Sciatic nerve (tissue), 2 donors: ENCODE measurements at places on chromosomes 16 and 17. TPM values are rescaled to one million over a fixed set of nuclear protein-coding genes. Genes with fewer than 3 reads are reported as not detected.

GRCh38 chr16:52076801-52077201 is 470.1 kb downstream of the TOX3 start:
- no peak for DNase-seq

Gene FOXC2
- total RNA-seq, result 20.0 TPM

GRCh38 chr17:82350182-82351030 is 8.6 kb upstream of the TEX19 start:
- DNase-seq, result no peak

Gene CIITA
- 51.9 TPM for total RNA-seq

GRCh38 chr16:7037495-7037894 is 295.1 kb upstream of the RBFOX1 start:
- no peak for DNase-seq

DNA sequence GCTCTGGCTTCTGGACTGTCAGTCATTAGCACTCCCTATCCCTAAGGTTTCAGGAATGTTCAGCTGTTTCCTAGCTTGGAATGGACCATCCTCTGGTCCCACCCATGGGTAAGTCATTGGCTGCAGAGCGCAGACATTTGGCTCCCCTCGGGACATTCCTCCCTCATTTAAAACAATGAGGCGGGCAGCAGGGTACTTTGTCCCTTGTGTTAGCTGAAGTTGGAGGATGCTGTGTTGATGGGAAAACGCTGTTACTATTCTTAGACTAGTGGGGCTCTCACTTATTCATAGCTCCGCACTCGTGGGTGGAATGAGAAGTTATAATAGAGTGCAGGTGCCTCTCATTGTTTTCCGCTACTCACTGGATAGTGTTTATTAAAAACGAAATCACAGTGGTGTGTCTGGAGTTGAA is 673.8 kb downstream of the WWOX start:
- DNase-seq, result no peak

DNA sequence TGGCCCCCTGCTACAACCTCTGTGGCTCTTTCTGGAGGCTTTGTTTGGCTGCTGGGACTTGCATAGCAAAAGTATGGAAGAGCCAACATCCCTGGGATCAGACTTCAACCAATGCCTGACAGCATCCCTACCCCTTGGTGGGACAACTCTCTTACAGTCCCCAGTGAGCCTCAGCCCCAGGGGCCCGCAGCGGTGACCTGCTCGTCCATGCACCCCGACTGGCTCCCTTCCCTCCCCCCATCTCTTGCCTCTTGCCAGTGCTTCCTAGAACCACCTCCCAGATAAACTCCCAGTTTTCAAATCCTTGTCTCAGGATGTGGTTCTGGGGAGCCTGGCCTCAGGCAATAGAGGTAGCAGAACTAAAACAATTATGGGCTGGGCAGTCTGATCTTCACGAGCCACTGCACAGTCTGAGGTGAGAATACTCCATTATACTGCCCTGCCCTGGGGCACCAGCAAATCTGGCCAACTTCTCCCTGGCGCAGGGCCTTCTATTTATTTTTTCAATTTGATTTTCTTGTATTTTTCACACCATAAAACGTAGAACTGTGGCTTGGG is 86.6 kb upstream of the BRD7 start:
- DNase-seq, result no peak

Gene GRIN2A
- total RNA-seq, result 0.89 TPM

DNA sequence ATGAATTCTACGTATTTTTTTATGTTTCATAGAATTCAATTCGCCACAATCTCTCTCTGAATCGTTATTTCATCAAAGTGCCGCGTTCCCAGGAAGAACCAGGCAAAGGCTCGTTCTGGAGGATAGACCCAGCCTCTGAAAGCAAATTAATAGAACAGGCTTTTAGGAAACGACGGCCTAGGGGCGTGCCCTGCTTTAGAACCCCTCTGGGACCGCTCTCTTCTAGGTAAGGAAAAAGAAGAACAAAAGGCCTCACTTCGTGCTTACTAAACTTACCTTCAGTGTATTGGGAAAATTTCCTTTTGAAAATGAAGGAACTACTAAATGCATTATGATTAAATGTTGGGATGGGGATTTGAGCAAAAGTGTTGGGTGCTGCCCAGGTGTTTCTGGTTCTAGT is 63.2 kb downstream of the FOXK2 start:
- no peak for DNase-seq

Gene MEOX1
- 19.5 TPM for total RNA-seq

- peak; percentile 14 for DNase-seq
Measured at GRCh38 chr16:74758801-74759200, 15.8 kb downstream of the FA2H start.

Gene PRR11
- total RNA-seq, result 2.6 TPM

DNA sequence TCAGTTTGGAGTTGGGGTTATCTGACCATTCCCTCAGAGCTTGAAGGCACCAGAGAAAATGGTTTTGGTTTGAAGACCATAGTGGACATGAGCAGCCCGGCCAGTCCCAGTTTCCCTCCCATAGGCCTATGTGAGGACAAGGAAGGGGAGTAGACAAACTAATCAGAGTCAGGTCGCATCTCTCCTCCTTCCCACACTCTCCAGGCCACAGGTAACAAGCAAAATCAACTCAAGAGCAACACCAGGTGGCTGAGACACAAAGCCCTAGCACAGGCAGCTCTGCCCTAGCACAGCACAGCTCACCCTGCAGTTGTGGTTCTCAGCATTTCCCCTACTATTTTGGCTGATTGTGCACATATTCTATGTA is 7.2 kb downstream of the SUPT4H1 start:
- no peak for DNase-seq

Gene NPTX1
- 0.53 TPM for total RNA-seq

DNA sequence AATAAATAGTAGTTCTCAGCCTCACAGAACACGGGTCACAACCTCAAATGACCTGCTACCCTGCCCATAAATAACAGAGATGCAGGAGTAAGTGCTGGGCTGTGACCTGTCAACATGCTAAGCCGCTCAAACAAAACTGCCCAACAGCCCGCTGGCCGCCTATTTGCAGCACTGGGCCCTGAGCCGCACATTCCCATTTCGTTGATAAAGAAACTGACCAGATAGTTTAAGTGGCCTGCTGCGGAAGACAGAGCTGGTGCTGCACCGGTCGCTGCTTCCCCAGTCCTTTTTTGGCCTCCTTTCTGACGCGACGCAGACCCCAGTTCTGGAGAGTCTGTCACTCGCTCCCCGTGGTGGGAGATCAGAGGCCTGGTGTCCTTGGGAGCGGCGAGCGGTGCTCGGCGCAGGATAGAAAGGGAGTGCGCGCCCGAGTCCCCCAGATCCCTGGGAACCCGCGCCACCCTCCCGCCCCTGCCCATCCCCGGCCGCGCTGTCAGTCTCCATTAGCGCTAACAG is 349 bp upstream of the SLC6A2 start:
- no peak for DNase-seq

Gene KRT27
- 1.2 TPM for total RNA-seq

DNA sequence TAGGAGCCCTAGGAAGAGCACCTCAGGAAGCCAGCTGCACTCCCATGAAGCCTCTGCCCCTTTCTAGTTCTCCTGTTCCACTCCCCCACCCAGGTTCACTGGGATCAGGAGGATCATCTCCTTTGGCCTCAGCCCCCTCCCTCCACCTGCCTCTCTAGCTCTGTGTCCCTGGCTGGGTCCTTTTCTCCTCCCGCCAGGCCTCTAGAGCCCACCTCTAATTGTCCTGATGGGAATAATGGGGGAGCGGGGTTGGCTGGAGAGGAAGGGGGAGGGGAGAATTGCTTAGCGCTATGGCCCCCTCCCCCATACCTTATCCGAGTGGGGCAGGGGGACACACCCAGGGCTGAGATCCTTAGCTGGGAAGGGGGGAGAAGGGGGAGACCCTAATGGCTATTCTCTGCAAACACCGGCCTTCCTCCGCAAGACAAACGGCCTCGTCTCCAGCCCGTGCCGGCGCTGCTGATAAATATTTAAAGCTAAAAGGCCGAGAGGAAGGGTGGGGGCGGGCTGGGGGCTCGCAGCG is 997 bp downstream of the HOXB7 start:
- no peak for DNase-seq

Gene ATP2C2
- total RNA-seq, result 0.58 TPM

DNA sequence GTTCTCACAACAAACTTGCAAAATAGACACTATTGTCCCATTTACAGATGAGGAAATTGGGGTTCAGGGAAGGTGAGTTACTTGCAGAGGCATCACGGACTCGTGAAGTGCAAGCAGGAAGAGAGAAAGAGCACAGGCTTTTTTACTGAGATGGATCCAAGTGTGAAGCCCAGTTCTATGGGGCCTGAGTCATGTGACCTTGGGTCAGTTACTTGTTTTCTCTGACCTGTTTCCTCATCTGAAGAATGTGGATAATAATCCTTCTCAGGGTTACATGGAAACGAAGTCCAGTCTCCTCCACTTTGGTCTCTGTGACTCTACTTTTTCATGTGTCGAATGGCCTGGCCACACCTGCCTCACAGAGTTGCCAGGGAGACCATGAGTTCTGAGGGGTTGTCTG is 134.4 kb downstream of the SPACA3 start:
- no peak for DNase-seq

- DNase-seq, result no peak
Measured at GRCh38 chr16:46916980-46917379, 32.8 kb downstream of the GPT2 start.

- no peak for DNase-seq
Measured at GRCh38 chr17:2034157-2034556, 4.2 kb downstream of the DPH1 start.

DNA sequence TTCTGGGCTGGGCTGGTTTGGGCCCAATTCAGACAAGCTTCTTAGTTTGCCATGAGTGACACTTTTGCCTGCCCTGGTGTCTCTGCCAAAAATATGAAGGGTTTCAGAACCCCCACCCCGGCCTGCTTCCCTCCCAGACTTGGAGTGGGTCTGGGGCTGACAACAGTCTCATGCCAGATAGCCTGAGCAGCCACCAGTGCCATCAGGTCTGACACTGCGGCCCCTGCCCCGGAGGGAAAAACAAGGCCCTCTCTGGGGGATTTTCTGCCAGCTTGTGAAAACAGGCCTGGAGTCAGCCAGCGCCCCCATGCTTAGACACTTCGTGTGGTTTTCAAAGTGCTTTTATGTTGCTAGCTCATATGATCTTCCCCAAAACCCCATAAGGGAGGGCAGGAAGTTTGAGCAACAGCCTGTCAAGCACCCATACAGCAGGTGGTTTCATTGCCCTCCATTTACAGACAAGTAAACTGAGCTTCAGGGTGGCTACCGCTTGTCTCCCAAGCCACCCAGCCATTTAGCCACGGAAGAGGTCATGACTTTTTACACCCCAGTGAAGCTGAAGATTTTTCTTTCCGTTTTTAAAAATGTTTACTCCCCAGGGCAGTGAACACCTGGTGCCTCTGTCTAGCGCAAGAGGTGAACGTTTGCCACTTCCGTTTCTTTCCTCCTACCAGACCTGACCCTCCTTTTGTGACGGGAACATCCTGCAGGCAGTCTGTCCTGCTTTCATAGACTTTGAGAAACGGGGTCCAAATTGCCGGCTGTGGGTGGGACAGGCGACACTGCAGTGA is 300.6 kb downstream of the SEC14L1 start:
- peak; percentile 63 for DNase-seq

Gene DNAH9
- 0.98 TPM for total RNA-seq

DNA sequence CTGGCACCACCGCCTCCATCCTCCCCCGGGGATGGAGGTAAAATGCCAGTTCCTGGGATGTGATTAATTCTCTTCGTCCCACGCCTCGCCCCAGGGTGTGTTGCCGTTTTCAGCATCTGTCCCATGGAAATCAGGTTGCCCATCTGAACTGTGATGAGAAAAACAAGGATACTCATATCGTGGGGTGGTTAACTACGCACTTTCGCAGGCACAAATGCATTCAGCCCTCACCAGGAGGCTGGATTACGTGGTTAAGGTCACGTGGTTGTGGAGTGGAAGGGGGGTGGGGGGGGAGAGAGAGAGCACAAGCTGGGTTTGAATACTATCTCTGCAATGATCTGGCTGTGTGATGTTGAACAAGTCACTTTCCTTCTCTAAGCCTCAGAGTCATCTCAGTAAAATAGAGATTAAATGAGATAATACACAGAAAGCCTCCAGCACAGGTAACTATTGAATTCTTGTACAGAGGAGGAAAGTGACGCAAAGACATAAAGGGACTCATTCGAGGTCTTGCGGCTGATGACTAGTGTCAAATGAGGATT is 74.7 kb downstream of the BMERB1 start:
- DNase-seq, result no peak

- DNase-seq, result no peak
Measured at GRCh38 chr16:17603626-17604025, 132.9 kb upstream of the XYLT1 start.

DNA sequence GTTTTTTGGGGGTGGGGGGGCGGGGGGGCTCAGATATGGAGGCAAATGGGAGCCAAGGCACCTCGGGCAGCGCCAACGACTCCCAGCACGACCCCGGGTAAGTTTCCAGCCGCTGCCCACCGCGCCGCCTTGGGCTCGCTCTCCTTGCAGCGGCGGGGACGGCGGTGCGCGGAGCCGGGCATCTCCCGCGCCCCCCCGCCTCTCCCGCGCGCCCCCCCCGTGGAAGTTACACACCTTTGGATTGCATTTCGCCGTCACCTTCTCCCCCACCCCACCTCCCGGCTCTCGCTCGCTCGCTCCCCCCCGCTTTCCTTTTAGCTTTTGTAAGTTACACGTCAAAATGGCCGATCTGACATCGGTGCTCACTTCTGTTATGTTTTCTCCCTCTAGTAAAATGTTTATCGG is 387 bp downstream of the MSI2 start:
- no peak for DNase-seq

Gene ITGAD
- total RNA-seq, result 0.89 TPM

DNA sequence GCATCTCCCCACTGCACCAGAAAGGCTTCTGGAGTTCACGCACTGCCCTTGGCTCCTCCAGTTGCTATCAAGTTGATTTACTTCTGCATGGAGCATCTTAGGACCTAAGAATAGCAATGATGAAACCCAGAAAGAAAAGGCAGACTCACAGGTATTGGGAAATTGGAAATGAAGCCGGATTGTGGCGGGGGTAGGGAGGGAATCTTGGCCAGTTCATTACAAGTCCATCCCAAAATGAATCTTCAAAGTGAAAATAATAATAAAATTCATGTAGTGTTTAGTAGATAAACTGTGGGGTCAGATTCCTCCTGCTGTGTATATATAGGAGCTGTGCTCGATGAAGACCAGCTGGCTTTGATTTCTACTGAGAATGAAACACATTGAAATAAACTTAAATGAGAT is 33.7 kb downstream of the TEKT3 start:
- DNase-seq, result no peak

DNA sequence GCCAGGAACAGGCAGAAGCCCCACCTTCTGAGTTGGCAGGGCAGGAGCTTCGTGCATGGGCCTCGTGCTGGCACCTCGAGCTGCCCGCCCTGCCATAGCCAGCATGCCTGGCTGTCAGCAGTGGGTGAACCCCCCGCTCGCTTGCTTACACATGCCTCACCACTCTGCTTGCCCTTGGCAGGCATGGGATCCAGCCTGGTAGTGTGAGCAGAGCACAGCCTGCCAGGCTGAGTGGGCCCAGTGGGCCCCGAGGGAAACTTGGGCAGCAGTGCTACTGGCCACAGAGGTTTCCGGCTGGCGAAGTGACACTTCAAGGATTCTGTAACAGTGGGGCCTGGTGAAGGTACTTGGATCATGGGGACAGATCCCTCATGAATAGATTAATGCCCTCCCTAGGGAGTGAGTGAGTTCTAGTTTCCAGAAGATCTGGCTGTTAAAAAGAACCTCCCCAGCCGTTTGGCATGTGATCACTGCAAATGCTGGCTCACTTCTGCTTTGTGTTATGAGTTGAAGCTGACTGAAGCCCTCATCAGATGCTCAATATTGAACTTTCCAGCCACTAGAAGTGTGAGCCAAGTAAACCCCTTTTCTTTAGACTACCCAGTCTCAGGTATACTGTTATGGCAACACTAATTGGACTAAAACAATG is 114.7 kb downstream of the BCAS3 start:
- no peak for DNase-seq
